NCI-H1436 (cell line): ENCODE measurements at places on chromosomes 5 and 9.

- no peak for DNase-seq
Measured at GRCh38 chr5:67400752-67401151, 204.2 kb upstream of the CD180 start.

DNA sequence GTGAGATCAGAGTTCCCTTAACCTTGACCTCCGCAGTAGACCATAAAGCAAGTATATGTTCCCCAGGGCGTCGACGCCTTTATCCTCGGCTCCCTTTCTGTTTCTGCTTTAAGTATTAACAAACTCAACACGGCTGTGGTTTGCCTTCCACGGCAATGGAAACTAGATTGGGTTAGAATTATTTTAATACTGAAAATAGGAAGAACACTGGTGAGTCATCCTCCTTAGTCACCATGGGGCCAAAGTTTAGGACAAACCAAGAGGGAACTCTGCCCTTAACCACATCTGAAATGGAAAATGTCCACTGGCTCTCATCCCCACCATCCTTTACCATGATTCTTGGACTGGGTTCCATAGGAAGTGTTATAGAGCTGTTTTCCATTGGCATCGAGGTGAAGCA is 386.1 kb downstream of the ACTL7B start:
- no peak for DNase-seq

DNA sequence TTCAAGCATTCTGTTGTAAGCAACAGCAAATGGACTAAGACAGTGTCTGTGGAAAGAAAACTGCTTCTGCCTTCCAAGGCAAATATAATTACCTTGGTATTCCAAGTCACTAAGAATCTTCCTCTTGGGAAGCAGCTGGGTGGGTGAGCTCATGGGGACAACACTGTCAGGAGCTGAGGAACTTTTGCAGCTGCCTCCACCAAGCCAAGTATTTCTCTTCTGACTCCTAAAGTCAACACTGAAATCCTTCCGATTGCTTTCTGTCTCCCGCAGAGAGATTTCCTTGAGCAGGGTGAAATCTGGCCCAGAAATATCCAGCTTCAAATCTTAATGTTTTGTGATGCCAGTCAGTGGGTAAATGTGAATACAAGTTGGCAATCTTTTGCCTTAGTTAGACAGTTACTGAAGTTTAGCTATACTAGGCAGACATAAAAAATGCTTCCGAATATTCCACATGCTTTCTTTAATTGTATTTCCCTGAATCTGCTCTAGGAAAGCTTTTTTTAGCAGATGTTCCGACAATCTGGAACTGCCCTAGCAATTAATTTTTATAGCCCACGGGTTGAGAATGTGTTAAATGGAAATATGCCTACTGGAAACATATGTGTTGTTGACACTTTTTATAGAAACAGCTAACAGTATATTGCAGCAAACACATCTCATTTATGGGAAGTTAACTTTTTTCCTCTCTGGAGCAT is 369.9 kb upstream of the DAB2 start:
- no peak for DNase-seq

- no peak for DNase-seq
Measured at GRCh38 chr5:171525085-171525484, 105.6 kb downstream of the FGF18 start.

GRCh38 chr9:124618476-124618875 is 111.3 kb upstream of the NR5A1 start:
- no peak for DNase-seq

DNA sequence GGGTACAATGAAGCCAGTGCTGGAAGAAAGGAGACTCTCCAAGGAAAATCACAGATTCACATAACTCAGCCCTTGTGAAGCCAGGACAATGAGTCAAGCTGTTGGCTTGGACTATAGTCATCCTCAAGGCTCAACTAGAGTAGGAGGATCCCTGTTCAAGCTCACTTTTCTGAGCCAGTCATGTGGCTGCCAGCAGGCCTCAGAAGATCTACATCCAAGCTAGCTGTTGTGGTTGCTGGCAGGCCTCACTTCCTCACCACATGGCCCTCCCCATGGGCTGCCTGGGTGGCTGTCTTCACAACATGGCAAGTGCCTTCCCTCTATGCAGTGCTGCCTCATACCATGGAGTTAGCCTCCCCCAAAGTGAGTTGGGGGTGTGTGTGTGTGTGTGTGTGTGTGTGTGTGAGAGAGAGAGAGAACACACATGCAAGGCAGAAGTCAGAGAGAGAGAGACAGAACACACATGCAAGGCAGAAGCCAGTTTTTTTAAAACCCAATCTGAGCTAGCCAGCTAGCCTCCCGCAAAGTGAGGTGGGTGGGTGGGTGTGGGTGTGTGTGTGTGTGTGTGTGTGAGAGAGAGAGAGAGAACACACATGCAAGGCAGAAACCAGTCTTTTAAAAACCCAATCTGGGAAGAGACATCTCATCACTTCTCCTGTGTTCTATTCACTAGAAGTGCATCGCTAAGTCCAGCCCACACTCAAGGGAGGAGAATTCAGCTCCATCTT is 17.1 kb downstream of the SCAI start:
- DNase-seq = no peak

- no peak for DNase-seq
Measured at GRCh38 chr5:64273276-64273675, 107.6 kb downstream of the RNF180 start.

- DNase-seq = no peak
Measured at GRCh38 chr5:93577854-93578812, 2.9 kb downstream of the NR2F1-AS1 start.

DNA sequence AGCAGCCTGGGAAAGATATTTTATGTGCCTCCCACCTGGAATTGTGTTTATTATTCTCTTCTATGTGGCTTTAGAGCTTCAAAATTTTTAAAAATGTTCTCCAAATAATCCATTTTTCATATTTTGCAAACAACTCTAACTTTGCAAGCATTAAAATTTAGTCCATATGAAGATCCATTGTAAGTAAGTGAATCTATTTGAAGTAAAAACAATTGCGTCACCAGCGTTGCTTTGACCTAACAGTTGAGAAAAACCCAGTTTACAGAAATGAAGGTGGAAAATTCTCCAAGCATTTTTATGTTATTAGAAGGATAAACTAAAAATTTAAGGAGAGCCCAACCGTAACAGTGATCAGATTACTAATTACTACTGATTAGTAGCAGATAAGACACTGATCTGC is 38.9 kb upstream of the TLX3 start:
- no peak for DNase-seq

DNA sequence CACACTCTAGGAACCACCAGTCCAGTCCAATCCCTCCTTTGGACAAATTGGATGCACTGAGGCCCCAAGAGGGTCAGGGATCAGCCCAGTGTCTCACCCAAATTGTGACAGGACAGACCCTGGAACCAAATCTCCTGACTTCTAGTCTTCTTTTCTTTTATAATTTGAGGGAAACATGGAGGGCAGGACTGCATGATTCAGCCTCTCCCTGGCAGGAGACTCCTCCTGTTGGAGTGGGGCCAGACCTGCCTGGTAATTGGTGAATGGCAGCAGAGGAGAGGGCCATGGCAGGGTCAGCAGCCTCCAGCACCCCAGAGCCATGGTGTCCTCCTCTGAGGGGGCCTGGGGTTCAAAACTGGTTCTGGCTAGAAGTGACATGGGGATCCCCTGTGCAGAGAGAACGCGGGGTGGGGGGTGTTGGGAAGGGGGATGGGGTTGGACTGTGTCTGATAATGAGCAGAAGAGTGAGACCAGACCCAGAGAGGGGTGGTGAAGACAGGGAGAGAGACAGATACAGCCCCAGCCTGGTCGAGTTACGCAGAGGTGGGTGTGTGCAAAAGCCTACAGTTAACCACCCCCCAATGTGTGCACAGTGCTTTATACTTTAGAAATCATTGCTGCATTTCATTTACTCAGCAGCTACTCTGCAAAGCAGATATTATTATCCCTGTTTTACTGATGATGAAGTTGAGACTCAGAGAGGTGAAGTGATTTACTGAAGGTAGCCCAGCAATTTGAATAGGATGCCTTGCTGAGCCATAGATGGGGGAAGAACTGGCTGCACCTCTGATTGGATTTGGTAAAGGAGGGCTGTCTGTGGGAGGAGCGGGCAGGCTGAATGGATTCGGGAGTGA is 3.8 kb upstream of the SYNPO start:
- no peak for DNase-seq

DNA sequence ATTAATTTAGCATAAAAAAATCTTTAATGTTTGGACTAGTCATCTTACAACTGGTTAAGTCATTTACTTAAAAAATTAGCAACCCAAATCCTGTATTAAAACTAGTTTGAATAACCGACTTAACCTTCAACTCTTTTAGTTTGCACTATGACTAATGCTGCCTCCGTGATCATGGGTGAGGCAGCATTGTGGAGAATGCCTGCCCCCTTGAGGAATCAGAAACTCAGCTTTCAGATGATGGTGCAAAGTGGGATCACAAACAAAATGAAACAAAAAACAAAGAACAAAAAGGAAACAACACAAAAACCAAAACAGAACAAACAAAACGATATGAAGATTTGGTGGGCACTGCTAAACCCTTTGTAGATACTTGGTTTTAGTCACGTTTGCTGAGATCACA is 127.0 kb upstream of the PALM2AKAP2 start:
- DNase-seq = no peak

DNA sequence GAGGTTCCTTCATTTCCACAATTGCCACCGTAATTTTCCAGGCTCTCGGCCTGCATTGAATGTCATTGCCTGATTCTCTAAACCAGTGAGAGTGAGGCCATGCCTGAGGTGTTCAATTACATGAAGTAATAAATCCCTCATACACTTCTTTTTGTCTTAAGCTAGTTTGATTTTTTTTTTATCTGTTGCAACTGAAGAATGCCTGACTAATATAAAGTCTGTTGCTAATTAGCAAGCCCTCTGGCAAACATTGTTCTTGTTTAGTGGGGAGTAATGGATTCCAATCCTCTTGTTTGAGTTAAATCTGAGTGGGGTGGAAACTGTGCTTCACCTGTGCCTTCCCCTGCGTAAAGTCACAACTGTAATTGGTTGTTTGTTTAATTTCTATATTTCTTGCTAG is 338.1 kb upstream of the ATP10B start:
- no peak for DNase-seq

DNA sequence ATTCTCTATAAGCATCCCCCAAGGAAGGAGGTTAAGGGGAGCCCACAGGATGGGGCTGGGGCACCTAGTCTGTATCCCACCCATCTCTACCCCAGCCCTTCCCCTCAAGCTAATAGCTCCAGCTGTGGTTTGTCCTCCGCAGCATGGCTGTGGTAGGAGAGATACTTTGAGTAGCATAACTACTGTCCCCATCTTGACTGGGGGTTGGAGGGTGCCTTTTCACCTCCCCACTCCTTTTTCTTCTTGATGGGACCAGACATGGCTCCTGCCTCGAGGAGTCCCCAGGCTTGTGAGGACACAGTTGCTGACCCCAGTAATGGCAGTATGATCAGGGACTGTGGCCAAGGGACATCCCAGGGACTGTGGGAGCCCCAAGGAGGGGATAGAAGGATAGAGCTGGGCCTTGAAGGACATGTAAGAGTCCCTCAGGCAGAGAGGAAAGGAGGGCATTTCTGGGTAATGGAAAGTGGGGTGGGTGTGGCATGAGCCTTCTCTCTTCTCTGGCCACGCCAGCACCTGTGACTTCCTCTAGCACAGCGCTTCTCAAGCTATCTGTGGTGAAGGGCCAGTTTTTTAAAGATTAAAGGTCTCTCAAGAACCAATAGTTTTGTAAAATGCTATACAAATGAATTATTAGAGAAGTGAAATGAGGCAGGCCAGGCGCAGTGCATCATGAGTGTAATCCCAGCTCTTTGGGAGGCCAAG is 14.0 kb downstream of the OLFML2A start:
- no peak for DNase-seq

- no peak for DNase-seq
Measured at GRCh38 chr5:32916648-32917047, 205.5 kb downstream of the NPR3 start.

- no peak for DNase-seq
Measured at GRCh38 chr5:10301842-10302610, 5.7 kb downstream of the CMBL start.

- no peak for DNase-seq
Measured at GRCh38 chr5:108278285-108279240, 103.3 kb downstream of the FBXL17 start.

GRCh38 chr9:135380311-135380960 is 99.1 kb upstream of the PPP1R26 start:
- no peak for DNase-seq

- DNase-seq = no peak
Measured at GRCh38 chr5:32282633-32283032, 30.1 kb downstream of the MTMR12 start.

GRCh38 chr9:33125871-33126823 is 41.0 kb downstream of the B4GALT1 start:
- DNase-seq = no peak

DNA sequence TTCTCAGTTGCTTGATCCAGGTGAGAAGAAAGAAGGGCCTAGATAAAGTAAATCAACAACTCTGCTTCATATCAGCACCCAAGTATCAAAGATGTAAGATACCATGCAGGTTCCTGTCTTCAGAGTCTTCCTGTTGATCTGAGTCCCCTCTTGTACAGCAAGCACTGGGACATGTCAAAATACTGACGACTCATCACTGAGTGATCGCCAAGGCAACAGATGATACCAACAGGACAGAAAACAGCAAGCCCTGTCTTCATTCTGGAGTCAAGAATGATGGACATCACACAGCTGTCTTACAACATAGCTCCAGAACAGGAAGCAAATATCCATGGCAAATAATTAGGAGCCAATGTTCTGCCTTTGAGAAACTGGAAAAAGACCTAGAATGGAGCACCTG is 83.7 kb downstream of the TARS1 start:
- no peak for DNase-seq

DNA sequence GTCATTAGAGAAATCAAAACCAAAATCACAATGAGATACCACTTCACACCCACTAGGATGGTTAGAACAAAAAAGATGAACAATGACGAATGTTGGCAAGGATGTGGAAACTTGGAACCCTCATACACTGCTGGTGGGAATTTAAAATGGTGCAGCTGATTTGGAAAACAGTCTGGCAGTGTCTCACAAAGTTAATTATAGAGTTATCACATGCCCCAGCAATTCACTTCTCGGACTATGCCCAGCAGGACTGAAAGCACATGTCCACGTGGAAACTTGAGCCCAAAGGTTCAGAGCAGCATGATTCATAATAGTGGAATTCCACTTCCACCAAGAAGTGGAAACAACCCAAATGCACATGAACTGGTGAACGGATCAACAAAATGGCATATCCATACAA is 85.0 kb upstream of the HRH2 start:
- DNase-seq = no peak

DNA sequence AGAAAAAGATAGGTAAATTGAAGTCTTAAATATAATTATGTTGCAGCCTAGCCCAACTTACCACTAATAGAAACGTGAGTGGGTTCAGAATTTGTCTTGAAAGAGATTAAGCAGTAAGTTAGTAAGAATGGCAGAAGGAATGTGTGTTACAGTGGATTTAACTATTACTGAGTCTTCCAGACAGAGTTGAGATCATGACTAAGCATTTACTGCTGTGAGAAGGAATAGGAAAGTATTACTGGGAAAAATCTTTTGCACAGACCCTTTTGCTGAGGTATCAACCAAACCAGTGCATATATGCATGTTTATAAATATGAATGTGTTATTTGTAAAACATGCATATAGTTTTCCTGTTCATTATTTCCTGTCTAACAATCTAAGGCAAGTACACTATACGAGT is 112.8 kb upstream of the EFNA5 start:
- DNase-seq = no peak

GRCh38 chr5:140591747-140592372 is 27.2 kb downstream of the SLC35A4 start:
- DNase-seq = no peak
